ENCODE measurements at places on chromosomes 16 and 17. TPM values are rescaled to one million over a fixed set of nuclear protein-coding genes. Genes with fewer than 3 reads are reported as not detected.

GRCh38 chr16:88763502-88764053 is 21.4 kb downstream of the PIEZO1 start:
- DNase-seq = no peak

CD300LF gene
- not detected for total RNA-seq

- no peak for DNase-seq
These were observed 6.4 kb upstream of the CRK start for GRCh38 chr17:1462164-1463112.

BCO1 gene
- not detected for total RNA-seq

WWOX gene
- 17.8 TPM for total RNA-seq

APPBP2 gene
- 23.4 TPM for total RNA-seq

EFCAB5 gene
- 0.60 TPM for total RNA-seq

GRCh38 chr17:76562734-76563148 is 22.9 kb downstream of the PRCD start:
- no peak for DNase-seq

MYH1 gene
- total RNA-seq = not detected

DNA sequence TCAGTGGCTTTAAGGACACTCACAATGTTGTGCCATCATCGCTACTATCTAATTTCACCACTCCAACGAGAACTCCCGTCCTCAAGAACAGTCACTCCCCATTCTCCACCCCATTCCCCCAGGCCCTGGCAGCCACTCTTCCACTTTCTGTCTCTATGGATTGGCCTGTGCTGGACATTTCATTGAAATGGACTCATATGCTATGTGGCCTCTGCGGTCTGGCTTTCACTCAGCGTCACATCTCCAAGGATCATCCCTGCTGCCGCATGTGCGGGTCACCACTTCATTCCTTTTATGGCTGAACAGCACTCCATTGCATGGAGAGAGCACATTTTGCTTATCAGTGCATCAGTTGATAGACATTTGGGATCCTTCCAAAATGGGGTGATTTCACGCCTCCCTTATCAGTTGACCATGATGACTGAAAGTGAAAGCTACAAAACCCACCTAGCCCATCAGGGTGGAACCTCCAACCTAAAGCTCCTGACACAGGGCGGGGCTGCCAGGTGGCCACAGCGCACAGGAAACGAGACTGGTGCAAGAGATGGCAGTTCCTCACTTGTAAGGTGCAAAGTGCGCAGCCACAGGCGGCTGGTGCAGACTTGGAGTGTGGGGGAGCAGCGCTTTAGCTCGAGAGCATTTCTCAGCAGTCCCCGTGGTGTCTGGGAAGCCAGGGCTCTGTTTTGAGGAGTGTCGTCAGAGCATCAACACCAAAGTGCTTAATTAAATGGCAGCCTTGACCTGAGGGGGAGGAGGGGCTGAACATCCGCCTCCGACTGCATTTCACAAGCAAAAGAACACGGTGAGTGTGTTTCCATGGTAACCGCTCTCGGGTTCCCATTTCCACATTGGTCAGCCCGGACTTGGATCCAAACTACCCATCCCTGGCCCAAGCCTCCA is 23.8 kb downstream of the COTL1 start:
- peak; percentile 75 for DNase-seq

DNA sequence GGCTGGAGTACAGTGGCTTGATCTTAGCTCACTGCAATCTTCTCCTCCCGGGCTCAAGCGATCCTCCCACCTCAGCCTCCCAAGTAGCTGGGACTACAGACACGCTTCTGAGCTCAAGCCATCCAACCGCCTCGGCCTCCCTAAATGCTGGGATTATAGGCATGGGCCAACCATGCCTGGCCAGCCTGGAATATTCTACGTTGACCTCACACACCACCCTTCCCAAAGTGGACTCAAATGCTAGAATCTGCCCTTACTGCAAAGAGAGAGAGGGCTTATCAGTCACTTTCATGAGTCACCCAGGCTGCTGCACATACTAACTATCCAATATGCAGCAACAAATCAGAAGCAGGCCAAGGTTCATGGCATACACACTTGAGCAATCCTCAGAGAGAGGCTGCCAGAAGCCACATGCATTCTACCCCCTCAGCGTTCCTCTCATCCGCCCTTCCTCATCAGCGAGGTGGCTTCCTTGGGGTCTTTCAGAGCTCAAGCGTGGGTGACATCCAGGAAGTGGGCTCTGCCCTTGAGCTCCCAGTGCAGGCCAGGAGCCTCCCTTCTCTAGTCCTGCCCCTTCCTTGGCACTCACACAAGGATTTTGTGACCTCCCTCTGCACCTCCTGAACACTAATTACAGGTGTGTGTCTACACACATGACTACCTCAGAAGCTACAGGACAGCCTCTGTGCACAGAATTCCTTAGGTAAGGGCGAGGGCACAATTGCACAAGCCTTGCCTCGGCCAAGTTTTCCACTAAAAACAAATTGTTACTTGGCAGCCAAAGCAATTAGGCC is 24.8 kb upstream of the SIAH1 start:
- DNase-seq = no peak

DNA sequence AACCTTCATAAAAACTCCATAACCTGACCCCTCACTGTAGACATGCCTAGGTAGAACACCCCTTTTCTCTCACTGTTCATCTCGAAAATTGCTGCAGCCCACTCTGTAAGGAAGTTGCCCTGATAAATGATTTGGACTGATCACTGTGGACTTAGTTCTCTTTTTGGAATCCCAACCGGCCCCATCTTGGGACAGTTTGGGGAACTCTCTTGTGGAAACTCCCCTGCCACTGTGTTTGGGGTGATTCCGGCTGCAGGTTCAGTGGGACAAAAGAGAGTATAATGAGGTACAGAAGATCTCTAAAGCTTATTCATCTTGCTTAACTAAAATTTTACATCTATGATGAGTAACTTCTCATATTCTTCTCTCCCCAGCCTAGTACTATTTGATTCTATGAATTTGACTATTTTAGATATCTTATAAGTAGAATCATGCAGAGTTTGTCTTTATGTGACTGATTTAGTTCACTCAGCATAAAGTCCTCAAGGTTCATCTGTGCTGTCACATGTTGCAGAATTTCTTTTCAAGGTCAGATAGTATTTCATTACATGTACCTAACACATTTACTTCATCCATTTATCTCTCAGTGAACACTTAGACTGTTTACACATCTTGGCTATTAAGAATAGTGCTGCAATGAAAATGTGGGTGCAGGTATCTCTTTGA is 84.9 kb downstream of the ABCA8 start:
- DNase-seq = no peak

RPL23 gene
- 1,871 TPM for total RNA-seq

DNA sequence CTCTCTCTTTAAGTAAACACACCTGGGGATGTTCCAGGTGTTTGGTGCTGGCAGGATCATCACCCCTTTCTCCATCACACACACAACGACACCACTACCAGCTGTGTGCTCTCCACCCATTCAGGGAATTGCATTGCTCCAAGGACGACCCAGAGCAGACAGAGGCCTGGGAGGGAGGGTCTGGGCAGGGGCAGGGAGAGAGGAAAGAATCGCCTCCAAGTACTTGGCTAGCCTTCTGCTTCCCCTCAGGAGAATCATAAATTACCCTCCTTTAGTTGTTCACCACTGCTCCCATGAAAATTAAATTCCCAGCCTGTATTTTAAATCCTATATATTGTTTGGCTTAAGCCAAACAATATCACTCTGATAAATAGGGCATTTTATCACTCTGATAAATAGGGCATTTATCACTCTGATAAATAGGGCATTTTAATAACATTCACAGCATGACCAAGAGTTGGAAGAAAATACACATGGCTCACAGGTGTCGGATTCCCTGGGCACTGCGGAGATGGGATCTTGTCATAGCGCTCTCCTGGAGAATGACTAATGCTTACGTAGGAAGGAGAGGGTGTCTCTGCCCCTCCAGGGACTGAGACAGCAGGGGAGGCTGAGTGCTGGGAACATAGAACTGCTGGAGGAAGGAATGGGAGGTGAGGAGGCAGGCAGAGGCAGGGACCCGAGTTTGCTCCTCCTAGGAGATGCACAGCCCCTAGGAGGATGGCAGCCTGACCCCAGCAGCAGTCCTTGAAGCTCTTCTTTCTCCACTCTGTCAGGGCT is 673.6 kb downstream of the HS3ST4 start:
- DNase-seq = no peak

GRCh38 chr17:53941231-53941630 is 118.5 kb downstream of the KIF2B start:
- DNase-seq = no peak

DNA sequence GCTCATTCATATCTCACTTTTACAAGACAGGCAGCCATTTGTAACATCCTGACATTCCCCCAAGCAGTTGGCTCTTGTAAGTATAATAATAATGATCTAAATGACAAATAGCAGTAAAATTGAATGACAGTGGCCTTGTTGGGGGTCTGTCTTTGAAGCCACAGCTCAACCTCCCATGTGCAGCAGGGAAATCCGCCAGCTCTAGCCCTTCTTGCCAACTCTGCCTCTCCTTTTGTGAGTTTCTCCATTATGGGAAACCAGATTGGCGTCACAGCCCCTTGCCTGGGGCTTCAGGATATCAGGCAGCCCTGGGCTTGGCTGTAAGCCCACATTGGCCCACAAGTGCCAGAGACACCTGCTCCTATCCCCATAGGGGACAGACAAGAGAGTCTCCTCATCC is 70.4 kb upstream of the CACNG5 start:
- DNase-seq = no peak
